ENCODE measurements at places on chromosomes 1 and 21.

DNA sequence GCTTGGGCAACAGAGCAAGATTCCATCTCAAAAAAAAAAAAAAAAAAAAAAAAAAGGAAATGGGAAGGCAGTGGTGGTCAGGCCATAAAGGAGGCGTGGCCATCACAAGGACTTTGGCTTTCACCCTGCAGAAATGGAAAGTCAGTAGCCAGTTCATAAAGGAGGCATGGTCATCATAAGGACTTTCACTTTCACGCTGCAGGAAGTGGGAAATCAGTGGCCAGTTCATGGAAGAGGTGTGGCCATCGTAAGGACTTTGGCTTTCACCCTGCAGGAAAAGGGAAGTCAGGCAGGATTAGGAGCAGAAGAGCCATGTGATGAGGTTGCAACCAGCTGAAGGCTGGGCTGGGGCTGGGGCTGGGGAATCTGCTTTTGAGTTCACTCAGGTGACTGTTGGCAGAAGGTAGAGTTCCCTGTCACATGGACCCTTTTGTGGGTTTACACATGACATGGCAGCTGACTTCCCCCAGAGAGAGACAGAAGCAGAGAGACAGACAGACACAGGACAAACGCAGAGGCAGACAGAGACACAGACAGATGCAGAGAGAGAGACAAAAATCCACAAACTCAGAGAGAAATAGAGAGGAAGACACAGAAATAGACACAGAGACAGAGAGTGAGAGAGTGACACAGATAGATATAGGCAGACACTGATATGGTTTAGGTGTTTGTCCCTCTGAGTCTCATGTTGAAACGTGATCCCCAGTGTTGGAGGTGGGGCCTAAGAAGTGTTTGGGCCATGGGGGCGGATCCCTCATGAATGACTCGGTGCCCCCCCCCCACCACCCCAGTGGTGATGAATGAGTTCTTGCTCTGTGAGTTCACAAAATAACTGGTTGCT is 263.9 kb upstream of the KAZN start:
- DNase-seq, result no peak
- no peaks in the 10 kb centered on the region for H3K36me3 ChIP-seq
- H3K27me3 ChIP-seq, result no peaks in the 10 kb centered on the region
- no peak overlapping the region for H3K4me3 ChIP-seq
- peak overlapping the region; percentile 44 for H3K27ac ChIP-seq
- H3K4me1 ChIP-seq, result peaks cover 15% of the 10 kb centered on the region

- H3K27ac ChIP-seq, result no peak overlapping the region
- no peak overlapping the region for H3K4me3 ChIP-seq
- DNase-seq, result peak; percentile 74
- H3K27me3 ChIP-seq, result peaks cover 2% of the 10 kb centered on the region
- H3K36me3 ChIP-seq, result no peaks in the 10 kb centered on the region
These were observed 227.7 kb upstream of the SAMSN1 start for GRCh38 chr21:14773777-14774345.

GRCh38 chr1:84277343-84278059 is 24.0 kb upstream of the SAMD13 start:
- H3K4me3 ChIP-seq, result no peak overlapping the region
- peaks cover 2% of the 10 kb centered on the region for H3K27me3 ChIP-seq
- no peak overlapping the region for H3K27ac ChIP-seq
- no peaks in the 10 kb centered on the region for H3K36me3 ChIP-seq
- H3K4me1 ChIP-seq, result no peaks in the 10 kb centered on the region
- DNase-seq, result no peak

GRCh38 chr1:225454733-225455132 is 26.9 kb upstream of the LBR start:
- DNase-seq, result no peak
- H3K36me3 ChIP-seq, result no peaks in the 10 kb centered on the region
- H3K27me3 ChIP-seq, result no peaks in the 10 kb centered on the region
- no peak overlapping the region for H3K27ac ChIP-seq
- H3K4me1 ChIP-seq, result peaks cover 40% of the 10 kb centered on the region

- H3K27ac ChIP-seq, result no peak overlapping the region
- H3K36me3 ChIP-seq, result no peaks in the 10 kb centered on the region
- H3K4me3 ChIP-seq, result no peak overlapping the region
- DNase-seq, result no peak
- no peaks in the 10 kb centered on the region for H3K27me3 ChIP-seq
- no peaks in the 10 kb centered on the region for H3K4me1 ChIP-seq
These were observed 239.5 kb upstream of the LRRC7 start for GRCh38 chr1:69328186-69328585.

- no peak overlapping the region for H3K27ac ChIP-seq
- no peaks in the 10 kb centered on the region for H3K36me3 ChIP-seq
- no peaks in the 10 kb centered on the region for H3K27me3 ChIP-seq
- DNase-seq, result no peak
- peaks cover 7% of the 10 kb centered on the region for H3K4me1 ChIP-seq
These were observed 16.9 kb upstream of the THRAP3 start for GRCh38 chr1:36207339-36207738.

GRCh38 chr1:82697965-82698364 is 897.2 kb downstream of the ADGRL2 start:
- no peak for DNase-seq
- H3K4me1 ChIP-seq, result no peaks in the 10 kb centered on the region
- no peaks in the 10 kb centered on the region for H3K36me3 ChIP-seq

DNA sequence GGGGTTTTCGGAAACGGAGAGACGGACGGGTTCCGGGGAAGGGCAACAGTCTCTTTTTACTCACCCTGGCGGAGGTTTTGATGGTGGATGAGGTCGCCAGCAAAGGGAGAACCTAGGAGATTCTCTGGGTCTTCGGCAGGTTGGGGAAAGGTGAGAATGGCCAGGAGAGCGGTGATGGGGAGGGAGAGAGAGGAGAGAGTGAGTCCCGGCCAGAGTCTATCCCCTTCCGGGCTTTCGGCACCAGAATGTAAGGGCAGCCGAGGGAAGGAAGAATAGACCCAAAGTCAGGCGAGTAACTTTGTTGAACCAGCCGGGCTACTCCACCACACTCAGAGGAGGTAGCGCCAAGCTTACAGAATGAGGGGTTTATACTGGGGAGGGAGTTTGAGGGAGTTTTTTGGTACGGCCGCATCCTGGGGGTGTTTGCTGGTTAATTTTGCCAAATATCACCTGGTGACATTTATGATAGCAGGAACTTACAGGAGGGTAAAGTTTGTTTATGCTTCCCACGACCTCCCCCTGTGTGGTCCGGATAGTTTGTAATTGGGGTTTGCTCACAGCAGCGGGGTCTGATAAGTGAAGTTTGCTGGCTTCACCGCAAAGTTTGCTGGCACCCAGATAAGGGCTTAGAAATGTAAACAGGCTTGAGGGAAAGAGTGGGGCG is 141.1 kb upstream of the ETV3 start:
- no peak overlapping the region for H3K4me3 ChIP-seq
- no peak for DNase-seq
- no peak overlapping the region for H3K27ac ChIP-seq
- peaks cover 21% of the 10 kb centered on the region for H3K27me3 ChIP-seq
- H3K4me1 ChIP-seq, result no peaks in the 10 kb centered on the region

DNA sequence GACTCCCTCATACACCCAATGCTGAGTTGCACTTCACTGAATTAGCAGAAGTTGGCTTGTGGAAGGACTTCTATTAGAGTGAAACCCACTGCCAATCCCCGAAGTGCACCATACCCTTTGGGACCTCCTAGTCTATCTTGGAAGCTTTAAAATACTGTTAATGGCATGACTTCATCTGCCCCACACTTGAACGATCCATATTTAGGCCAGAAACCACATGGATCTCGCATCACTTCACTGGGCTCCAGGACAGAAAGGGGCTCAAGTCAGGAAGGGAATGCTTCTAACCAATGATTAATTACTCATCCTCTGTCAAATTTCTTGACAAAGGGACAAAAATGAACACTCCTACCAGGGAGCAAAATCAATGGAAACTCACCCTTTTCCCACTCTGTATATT is 69.1 kb downstream of the BCAR3 start:
- H3K4me1 ChIP-seq, result peaks cover 16% of the 10 kb centered on the region
- no peak for DNase-seq

DNA sequence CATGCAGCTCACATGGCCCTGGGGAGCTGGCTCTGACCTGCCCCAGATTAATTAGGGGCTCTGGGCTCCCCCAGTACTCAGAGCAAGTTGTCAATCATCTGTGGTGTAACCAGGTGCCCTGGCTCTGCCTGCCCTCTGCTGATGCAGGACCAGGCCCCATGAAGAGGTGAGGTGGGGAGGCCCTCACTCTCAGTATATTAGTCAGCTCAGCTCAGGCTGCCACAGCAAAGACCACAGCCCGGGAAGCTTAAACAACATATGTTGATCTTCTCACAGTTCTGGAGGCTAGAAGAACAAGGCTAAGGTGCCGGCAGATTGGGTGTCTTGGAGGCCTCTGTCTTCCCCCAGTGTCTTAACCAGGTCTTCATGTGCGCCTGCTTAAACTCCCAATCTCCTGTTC is 66.5 kb downstream of the FCRL5 start:
- no peak for DNase-seq
- H3K4me1 ChIP-seq, result peaks cover 15% of the 10 kb centered on the region
- no peak overlapping the region for H3K4me3 ChIP-seq

DNA sequence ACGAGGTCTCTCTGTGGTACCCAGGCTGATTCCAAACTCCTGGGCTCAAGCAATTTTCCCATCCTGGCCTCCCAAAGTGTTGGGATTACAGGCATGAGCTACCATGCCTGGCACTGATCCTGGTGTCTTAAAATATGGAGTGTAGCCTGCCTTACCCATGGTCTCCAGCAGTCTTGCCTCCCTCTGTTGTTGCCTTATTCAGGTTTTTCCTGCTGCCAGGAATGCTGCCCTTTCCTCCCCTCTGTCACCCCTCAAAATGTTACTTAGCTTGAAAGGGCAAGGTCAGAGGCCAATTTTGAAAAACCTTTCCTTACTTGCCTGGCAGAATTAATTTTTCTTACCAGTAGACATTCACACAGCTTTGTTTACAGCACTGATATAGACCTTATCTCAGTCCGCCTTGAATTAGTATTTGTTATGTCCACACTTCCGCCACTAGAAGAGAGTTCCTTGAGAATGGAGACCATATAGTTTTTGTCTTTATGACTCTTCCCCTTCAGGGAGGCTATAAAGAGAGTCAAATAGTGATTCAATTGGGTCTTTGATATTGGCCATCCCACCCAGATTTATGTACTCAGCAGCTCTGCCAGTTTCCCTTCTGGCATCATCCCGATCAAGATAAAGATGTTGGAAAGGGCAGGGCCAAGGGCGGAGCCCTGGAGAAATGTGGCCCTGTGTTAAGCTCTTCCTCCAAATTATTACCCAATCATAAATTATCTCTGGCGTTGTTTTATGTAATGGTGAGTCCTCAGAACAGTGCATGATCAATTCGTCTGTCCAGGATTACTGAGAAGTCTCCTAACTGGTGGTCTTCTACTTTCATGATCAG is 38.8 kb downstream of the C1orf21 start:
- no peak overlapping the region for H3K4me3 ChIP-seq
- no peaks in the 10 kb centered on the region for H3K36me3 ChIP-seq
- no peak overlapping the region for H3K27ac ChIP-seq
- H3K4me1 ChIP-seq, result no peaks in the 10 kb centered on the region
- H3K27me3 ChIP-seq, result peaks cover 2% of the 10 kb centered on the region

- H3K27me3 ChIP-seq, result no peaks in the 10 kb centered on the region
- no peak for DNase-seq
- no peak overlapping the region for H3K27ac ChIP-seq
- H3K4me3 ChIP-seq, result no peak overlapping the region
- H3K36me3 ChIP-seq, result peaks cover 11% of the 10 kb centered on the region
These were observed 114.6 kb downstream of the NTPCR start for GRCh38 chr1:233064988-233065387.

Measured in activated CD8-positive, alpha-beta T cell treated with anti-CD3 and anti-CD28 coated beads, Interleukin-2, amount 10 ng/mL, durations not matched to agents 7 days and 5 days (primary cell).